ENCODE measurements at places on chromosomes 12 and 14.

GRCh38 chr12:116053479-116054200, 223.9 kb downstream of the MED13L start:
- no peak for DNase-seq

- no peak for DNase-seq
These were observed 32.6 kb downstream of the CCDC85C start for GRCh38 chr14:99571303-99571986.

GRCh38 chr12:27340971-27341370, 8.3 kb downstream of the BMAL2 start:
- no peak for DNase-seq

DNA sequence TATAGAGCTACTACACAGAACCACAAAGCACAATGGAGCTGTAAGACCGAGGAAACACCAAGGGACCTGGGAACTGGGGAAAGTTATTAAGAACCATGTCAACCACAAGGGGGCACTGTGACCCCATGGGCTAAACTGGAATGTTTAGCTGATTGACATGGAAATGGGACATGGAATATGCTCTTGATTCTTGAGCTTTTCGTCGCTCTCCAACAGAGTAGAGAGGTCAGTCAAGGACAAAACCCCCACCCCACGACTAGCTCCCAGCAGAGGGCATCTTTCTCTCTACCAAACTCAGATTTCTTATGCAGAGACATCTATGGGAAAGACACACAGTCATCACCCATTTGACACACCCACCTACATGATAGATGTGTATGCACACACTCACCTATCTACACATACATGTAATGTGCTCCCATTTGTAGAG, 10.1 kb downstream of the NDRG2 start:
- DNase-seq, result peak; percentile 60

- DNase-seq, result no peak
These were observed 712 bp upstream of the FZD10 start for GRCh38 chr12:130161261-130162243.
